ENCODE measurements at places on chromosomes 5 and 9. TPM values are rescaled to one million over a fixed set of nuclear protein-coding genes. Genes with fewer than 3 reads are reported as not detected.

DNA sequence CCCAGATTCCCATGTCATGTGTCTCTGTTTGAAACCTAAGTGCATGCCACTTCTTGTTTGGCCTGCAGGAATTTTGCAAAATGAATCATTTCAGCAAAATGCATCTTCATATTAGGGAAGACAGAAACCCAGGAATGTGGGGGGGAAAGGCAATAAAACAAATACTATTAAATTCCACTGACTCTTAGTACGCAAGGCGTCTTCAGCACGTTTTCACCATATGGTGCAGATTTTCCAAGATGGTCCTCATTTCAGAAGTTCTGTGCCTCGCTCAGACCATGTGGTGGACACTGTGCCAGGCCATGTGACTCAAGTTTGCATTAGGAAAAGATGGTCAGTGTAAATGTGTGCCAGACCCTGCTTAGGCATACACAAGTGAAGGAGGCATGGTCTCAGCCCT, 184.0 kb downstream of the ACTL7B start:
- no peak overlapping the region for H3K27ac ChIP-seq
- H3K4me3 ChIP-seq: no peak overlapping the region
- no peaks in the 10 kb centered on the region for H3K27me3 ChIP-seq
- DNase-seq: no peak

Gene KCNMB1
- 30.1 TPM for total RNA-seq

GRCh38 chr5:24367216-24367615, 277.6 kb downstream of the CDH10 start:
- H3K27me3 ChIP-seq: no peaks in the 10 kb centered on the region
- H3K4me3 ChIP-seq: no peak overlapping the region
- H3K4me1 ChIP-seq: no peaks in the 10 kb centered on the region
- no peak for DNase-seq
- H3K36me3 ChIP-seq: no peaks in the 10 kb centered on the region

GRCh38 chr5:42813533-42813932, 1.8 kb upstream of the SELENOP start:
- no peaks in the 10 kb centered on the region for H3K36me3 ChIP-seq
- H3K27ac ChIP-seq: no peak overlapping the region
- no peaks in the 10 kb centered on the region for H3K27me3 ChIP-seq
- DNase-seq: no peak

- H3K4me1 ChIP-seq: no peaks in the 10 kb centered on the region
- no peak overlapping the region for H3K27ac ChIP-seq
- no peak for DNase-seq
- no peaks in the 10 kb centered on the region for H3K27me3 ChIP-seq
Measured at GRCh38 chr5:141374627-141375026, 936 bp downstream of the PCDHGA6 start.

Gene CYSRT1
- not detected for total RNA-seq

Gene PCDHB16
- 9.1 TPM for total RNA-seq

- H3K4me3 ChIP-seq: no peak overlapping the region
- no peak for DNase-seq
- H3K36me3 ChIP-seq: no peaks in the 10 kb centered on the region
- no peaks in the 10 kb centered on the region for H3K4me1 ChIP-seq
Measured at GRCh38 chr9:115923410-115923809, 230.2 kb upstream of the PAPPA start.

Gene SURF2
- total RNA-seq: 13.3 TPM

Gene TSLP
- not detected for total RNA-seq

Gene CERCAM
- 120 TPM for total RNA-seq

Gene SMIM33
- total RNA-seq: not detected

Gene ZNF354C
- total RNA-seq: 8.8 TPM

Data from thoracic aorta (tissue), 2 donors.